ENCODE measurements at places on chromosomes 4 and X.

DNA sequence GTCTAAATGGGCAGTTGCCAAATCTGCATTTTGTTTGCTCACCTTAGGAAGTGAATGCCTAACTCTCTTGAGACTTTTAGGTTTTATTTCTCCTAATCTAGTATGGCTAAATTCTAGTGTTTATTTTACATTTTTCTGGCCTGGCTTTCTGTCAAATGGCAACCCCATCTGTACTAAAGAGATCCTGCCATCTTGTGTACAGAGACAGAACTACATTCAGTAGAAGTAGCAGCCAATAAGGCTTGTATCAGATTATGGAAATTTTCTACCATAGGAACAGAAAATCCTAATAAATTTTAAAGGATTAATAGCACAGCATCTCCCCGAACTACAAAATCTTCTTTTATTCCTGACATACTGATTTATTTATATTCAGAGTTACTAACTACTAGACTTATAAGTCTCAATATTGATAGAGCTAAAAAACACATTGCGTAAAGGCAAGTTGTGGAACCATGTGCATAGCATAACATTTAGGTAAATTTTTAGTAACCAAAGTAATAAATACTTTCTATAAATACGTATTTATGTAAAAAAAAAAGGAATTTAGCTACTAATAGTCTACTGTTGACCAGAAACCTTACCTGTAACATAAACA is 45.5 kb downstream of the TMEM144 start:
- no peak for DNase-seq

- no peak for DNase-seq
These were observed 186.5 kb downstream of the GABRB1 start for GRCh38 chr4:47217884-47218283.

DNA sequence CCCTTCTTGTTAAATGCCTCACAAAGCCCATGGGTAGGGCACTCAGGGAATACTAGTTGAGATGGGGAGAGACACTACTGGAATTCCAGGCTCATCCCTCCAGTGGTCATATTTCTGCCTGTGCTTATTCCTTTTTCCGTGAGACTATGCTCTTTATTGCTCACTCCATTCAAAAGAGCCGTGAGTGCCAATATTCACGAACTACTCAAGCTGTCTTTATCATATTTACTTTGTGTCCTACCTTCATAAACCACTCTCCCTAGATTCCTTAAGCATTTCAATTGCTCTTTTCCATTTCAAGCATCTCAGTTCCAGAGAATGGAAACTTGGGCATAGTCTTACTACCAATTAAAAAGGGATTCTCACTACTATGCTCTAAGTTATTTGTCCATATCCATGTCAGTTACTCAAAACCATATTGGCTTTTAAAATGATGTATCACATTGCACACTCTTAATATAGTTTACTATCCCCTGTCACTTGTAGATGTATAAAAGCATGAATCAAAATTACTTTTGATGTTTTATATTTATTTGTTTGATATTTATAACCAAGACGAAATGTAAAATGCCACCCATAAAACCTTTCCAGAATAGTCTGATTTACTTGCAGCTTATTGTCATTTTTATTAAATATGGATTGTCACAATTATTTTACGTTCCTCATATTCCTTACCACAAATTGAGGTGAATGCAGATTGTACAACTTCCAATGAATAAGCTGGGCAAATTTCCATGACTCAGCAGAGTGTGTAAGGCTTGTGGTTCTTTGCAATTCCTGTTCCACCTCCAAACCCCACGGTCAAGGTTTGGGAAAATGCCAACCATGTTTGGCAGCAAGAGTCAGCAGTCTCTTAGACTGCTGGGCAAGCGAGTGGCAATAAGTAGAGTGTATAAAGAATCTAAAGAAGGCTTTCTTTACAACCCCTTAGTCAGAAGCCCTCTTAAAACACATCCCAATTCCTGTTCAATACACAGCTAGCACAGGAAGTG is 24.4 kb downstream of the ENOX2 start:
- no peak for DNase-seq

- DNase-seq, result no peak
These were observed 195.2 kb upstream of the SLC7A11 start for GRCh38 chr4:138437263-138437851.

DNA sequence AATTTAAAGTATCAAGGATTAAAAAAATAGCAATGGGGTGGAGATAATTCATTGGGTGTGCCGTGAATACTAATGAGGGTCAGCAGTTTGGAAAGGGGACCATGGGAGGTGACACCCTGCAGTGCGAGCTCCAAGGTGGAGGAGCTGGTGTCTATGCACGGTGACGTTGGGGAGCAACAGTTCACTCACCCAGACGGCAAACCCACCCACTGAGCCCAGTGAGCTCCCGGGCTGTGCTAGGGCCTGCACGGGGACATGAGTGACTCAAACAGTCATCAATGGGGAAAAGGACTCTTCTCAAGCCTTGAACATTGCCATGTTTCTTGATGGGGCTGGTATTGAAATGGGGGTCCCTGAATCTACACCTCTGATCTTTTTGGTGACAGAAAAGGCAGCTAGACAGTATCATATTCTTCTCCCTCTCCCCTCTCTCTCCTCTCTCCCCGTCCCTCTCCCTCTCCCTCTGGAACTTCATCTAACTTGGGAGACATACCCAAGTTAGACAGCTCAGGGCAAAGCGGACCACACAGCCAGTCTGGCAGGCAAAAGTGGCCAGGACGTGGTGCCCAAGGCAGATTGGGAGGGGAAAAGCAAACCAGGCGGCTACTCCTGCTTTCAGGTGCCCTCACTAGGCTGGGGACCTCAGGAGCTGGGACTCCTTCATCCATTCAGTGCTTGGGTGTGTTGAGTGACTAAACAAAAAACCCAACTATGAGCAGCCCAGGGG is 26.3 kb upstream of the PPP2R2C start:
- DNase-seq, result no peak

DNA sequence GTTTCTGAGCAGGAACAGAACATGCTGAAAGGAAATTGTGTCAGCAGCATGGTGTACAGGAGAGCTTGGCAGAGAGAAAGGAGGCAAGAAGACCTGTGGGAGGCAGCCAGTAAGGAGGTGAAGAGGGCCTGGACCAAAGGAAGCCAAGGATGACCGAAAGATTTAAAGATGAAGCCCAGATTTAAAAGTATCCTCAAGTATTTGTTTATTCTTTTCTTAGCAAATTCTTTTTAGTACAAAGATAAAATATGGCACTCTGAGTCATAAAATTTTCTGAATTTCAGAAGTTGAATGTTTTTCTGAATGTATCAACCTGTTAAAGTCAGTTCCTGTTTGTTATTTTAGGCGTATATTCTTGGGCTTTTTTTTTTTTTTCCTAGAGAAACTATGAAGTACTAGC is 3.5 kb downstream of the PKD2 start:
- DNase-seq, result no peak

GRCh38 chrX:150361070-150361776 is 1.9 kb upstream of the MAMLD1 start:
- DNase-seq, result peak; percentile 42

- no peak for DNase-seq
These were observed 9.8 kb downstream of the CAPN6 start for GRCh38 chrX:111260451-111260850.

DNA sequence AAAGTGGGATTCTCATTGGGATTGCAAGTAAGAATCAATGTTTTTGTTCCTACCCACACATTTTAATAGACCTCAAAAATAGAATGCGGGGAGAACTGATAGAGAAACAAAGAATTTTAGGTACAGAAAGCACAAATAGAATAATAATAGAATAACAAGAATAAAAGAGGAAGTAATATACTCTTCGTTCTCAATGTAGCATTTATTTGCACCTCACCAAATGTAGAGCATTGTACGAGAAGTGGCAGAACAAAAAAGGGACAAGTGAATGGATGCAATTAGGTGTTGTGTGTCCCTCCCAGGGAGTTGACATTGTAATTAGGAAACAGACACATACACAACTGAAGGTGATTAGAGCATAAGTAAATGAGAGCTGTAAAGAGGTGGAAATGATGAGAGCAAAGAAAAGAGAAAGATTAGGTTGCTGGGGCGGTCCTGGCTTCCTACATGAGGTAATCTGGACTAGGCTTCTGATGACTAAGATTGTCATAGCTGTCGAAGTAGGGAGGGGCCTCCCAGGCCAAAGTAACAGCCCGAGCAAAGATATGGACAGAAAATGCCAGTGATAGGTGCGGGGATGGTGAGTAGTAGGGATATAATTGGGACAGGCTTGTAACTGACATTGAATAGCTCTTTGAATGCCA is 10.4 kb downstream of the RAB9A start:
- DNase-seq, result no peak

GRCh38 chr4:70895811-70896491 is 6.2 kb upstream of the MOB1B start:
- no peak for DNase-seq

- no peak for DNase-seq
These were observed 175.0 kb downstream of the PPP3CA start for GRCh38 chr4:101172369-101172768.

GRCh38 chrX:69060631-69061408 is 104.4 kb downstream of the PJA1 start:
- no peak for DNase-seq

DNA sequence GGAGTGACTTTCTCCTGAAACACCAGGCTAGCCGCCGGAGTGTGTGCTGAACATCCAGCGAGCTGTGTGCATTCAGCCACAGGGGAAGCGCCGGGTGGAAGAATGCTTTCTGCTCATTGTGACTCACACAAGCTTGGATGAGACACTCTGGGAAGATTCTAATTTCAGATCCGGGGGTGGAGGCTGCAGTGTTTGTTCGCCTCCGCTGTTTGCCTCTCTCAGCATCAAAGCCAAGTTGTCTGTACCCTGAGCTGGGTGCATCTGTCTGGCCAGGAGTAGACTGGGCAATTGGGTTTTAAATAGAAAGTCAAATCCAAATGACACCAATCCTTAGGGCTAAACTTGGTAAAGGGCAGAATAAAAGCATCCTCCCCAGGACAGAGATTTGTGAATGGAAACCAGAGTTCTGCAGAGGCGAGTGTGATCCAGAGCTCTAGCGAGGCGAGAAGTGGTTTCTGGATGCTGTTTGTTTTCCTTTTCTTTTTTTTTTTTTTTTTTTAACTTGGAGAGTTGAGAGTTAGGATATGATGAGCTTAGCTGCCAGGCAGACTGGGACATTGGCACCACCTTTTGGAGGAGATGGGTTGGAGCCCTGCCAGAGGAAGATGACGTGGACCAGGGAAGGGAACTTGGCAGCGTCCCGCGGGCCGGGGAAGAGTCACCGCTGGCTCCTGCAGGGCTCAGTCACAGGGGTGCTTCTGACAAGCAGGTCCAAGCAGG is 196.0 kb upstream of the PSAPL1 start:
- no peak for DNase-seq

Data from activated CD4-positive, CD25-positive, alpha-beta regulatory T cell treated with anti-CD3 and anti-CD28 coated beads, Interleukin-2, amount 50 U/mL, for 72 hours (primary cell).